ENCODE measurements at places on chromosomes 2 and 18.

- no peak for DNase-seq
Measured at GRCh38 chr18:49971462-49971861, 158.1 kb upstream of the ACAA2 start.

DNA sequence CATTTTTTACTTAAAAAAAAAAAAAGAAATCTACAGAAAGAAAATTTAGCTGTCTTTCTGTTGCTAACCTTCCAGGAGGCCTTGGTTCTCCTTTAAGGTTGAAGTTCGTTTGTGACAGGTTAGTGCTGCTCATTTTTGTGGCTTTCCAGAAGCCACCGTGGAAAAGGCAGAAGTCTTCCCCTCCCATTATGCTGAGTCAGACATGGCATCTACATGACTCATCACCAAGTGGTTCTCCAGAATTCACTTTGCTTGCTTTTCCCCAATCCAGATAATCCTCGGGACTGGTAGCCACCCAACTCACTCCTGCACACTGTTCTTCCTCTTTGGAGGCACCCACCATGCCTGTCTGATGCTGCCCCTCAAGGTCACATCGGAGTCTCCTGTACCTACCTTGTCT is 228.7 kb downstream of the PIK3C3 start:
- peak; percentile 74 for DNase-seq

- no peak for DNase-seq
Measured at GRCh38 chr2:127569666-127570065, 34.2 kb downstream of the MYO7B start.

- DNase-seq = no peak
Measured at GRCh38 chr2:33068261-33068660, 121.5 kb downstream of the LTBP1 start.

DNA sequence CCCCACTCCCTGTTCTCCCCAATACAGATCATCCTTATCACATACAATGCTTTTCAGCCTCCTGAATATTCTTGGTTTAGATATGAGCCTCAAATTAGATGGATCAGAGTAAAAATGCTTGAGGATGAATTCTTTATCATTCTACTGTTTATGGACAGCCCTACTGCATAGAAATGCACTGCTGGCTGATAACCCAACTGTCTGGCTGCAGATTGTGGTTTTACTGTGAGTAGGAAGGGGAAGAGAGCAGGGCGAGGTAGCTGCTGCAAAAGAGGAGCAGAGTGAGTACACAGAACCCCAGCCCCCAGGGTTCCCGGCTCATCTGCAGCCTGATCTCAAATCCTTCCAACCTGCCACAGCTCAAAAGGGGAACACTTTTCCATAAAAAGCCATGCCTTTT is 29.4 kb upstream of the NCOA1 start:
- no peak for DNase-seq

- no peak for DNase-seq
Measured at GRCh38 chr2:53490659-53491058, 276.9 kb upstream of the CHAC2 start.

DNA sequence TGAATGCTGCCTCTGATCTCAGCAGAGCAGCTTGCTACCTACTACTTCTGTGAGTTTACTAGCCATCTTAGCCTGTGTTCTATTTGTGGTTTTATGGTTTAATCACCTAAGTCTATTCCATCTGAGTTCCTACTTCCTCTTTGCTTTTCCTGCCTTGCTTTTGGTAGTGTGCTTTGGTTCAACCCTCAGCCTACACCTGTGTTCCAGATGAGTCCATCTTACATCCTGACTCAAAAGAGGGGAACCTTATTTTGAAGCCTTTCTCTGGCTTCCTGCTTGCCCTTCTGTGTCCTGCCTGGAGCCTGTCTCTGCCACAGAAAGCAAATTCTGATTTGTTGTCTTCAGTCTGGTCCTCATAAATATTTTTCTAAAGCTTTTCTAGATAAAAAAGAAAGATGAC is 530.3 kb upstream of the MEX3C start:
- DNase-seq = no peak

DNA sequence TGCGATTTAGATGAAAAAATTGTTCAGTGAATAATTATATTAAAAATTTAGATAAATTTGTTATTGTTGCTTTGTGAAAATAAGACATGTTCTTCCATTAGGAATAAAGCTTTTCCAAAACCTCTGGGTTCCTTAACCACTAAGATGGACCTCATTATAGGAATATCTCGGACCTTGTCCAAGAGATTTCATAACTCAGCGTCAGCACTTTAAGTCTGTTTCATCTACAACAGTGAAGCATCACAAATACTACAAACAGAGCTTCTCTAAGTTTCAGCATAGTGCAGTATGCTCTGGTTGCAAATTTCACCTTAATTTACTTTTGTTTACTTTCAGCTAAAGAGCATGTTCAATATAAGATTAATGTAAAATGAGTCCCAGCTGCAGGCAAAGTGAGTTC is 150.3 kb downstream of the UBE2E3 start:
- no peak for DNase-seq
